Activated CD4-positive, alpha-beta T cell treated with anti-CD3 and anti-CD28 coated beads, Interleukin-2, amount 10 ng/mL, durations not matched to agents 7 days and 5 days (primary cell): ENCODE measurements at places on chromosomes 2 and 18. TPM values are rescaled to one million over a fixed set of nuclear protein-coding genes. Genes with fewer than 3 reads are reported as not detected.

Gene GATA6
- total RNA-seq, result not detected

Gene ICA1L
- total RNA-seq, result 7.6 TPM

Gene C2orf74
- 7.1 TPM for total RNA-seq

Gene NEUROD1
- not detected for total RNA-seq

DNA sequence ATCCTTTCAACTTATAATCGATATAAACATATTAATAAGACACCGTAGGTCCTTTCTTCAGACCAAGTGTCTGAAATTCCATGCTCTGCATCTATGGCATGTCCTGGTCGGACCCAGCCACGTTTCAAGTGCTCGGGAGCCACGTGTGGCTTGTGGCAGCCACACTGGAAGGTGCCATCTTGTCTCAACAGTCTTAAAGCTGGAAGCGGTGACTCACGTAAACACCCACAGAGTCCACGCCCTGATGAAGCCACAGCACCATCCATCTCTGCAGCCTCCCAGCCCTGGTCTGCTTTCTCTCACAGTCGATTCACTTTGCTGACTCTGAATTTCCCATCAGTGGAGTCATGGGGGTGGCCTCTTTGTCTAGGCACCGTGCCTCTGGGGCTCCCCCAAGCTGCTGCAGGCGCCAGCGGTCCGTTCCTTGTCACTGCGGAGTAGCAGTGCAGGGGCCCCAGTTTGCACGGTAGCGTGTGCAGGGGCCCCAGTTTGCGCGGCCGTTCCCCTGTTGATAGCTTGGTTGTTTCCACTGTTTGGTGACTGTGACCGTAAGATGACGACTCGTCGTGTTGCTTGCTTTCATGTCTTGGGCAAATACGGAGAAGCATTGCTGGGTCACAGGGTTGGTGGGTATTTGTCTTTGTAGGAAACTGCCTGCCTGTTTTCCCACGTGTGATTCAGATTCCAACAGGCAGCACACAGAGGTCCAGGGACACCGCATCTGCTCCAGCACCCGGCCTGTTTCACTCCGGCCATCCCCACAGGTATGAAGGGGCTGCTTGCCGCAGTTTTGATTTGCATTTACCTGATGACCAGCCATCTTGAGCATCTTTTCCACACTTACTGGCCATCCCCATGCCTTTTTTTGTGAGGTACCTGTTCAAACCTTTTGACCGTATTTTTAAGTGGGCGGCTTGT, 240.3 kb downstream of the HDAC4 start:
- no peak overlapping the region for H3K27ac ChIP-seq
- DNase-seq, result no peak
- no peaks in the 10 kb centered on the region for H3K27me3 ChIP-seq
- peaks cover 63% of the 10 kb centered on the region for H3K36me3 ChIP-seq
- peaks cover 21% of the 10 kb centered on the region for H3K4me1 ChIP-seq
- H3K4me3 ChIP-seq, result no peak overlapping the region

GRCh38 chr2:236163471-236164200, 4.5 kb downstream of the GBX2 start:
- peaks cover 3% of the 10 kb centered on the region for H3K4me1 ChIP-seq
- H3K36me3 ChIP-seq, result peaks cover 3% of the 10 kb centered on the region
- DNase-seq, result no peak
- no peak overlapping the region for H3K27ac ChIP-seq

GRCh38 chr2:239152916-239153305, 247.9 kb downstream of the HDAC4 start:
- H3K27ac ChIP-seq, result no peak overlapping the region
- no peak overlapping the region for H3K4me3 ChIP-seq
- H3K27me3 ChIP-seq, result no peaks in the 10 kb centered on the region
- peaks cover 79% of the 10 kb centered on the region for H3K36me3 ChIP-seq

DNA sequence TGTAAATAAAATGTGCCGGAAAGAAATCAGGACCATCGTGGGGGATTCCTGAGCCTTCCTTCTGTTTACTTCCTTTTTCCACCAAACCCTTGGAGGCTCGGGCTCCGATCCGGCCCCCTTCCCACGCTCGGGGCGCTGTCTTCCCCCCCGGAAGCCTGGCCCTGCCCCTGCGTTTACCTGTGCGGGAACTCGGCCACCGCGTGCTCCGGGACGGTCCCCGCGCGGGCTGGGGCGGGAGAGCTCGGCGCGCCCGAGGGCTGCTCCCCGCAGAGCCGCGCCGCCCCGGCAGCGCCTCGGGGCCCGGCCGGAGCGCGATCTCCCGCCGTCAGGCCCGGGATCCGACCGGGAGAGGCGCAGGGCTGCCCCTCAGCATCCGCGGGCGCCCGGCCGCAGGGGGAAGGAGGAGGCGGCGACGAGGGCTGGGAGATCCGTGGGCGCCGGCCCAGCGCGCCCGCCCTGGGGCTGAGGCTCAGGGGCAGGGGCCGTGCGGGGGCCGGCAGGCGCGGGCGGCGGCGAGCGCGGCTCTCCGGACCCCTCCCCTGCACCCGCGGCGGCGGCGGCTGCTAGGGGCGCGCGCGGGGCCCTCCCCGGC, 435 bp downstream of the ADCY3 start:
- peaks cover 41% of the 10 kb centered on the region for H3K4me1 ChIP-seq
- peak overlapping the region; percentile 89 for H3K4me3 ChIP-seq
- peak overlapping the region; percentile 88 for H3K27ac ChIP-seq
- no peak for DNase-seq

GRCh38 chr2:71082402-71083252, 14.2 kb downstream of the NAGK start:
- no peak overlapping the region for H3K27ac ChIP-seq
- no peak overlapping the region for H3K4me3 ChIP-seq
- peaks cover 8% of the 10 kb centered on the region for H3K36me3 ChIP-seq
- peak; percentile 26 for DNase-seq
- H3K4me1 ChIP-seq, result peaks cover 13% of the 10 kb centered on the region
- peaks cover 3% of the 10 kb centered on the region for H3K27me3 ChIP-seq

DNA sequence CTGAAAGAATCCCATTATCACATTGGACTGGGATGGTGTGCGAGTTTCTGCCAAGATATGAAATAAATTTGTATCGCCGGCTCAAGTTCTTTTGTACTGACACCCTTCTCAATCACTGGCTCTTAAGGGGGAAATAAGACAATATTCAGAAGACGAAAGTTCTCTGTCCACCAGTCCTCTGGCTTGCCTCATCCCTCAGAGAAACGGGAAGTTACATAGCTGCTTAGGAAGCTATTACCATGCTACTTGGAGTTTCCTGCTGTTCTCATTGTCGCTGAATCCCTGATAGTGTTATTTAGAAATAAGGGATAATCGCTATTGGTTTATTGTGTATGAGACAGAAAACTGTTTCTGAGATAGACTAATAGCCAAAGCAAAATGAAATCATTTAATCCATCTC, 205.0 kb upstream of the ZNF521 start:
- no peaks in the 10 kb centered on the region for H3K27me3 ChIP-seq
- DNase-seq, result no peak
- H3K36me3 ChIP-seq, result no peaks in the 10 kb centered on the region
- H3K4me3 ChIP-seq, result no peak overlapping the region
- no peak overlapping the region for H3K27ac ChIP-seq
- H3K4me1 ChIP-seq, result no peaks in the 10 kb centered on the region

GRCh38 chr2:54658564-54659071, 64.8 kb upstream of the EML6 start:
- H3K4me1 ChIP-seq, result peaks cover 15% of the 10 kb centered on the region
- H3K27ac ChIP-seq, result no peak overlapping the region
- H3K4me3 ChIP-seq, result no peak overlapping the region
- DNase-seq, result no peak
- peaks cover 75% of the 10 kb centered on the region for H3K36me3 ChIP-seq
- H3K27me3 ChIP-seq, result no peaks in the 10 kb centered on the region

DNA sequence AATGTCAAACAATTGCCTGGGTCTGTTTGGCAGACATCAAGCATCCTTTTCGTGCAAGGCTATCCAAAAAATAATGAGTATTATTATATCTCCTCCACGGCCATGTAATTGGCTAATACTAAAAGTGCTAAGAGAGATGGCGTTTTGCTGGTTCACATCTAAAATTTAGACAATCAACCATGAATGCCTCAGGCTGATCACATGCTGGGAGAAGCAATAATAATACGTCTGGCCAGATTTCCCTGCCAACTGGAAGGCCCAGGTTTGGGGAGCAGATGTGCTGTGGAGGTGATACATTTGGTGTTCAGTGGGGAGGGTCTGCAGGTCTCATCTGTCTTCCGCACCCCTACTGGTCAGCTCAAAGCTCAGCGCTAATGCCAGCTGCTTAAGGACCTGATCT, 60.3 kb upstream of the CREB1 start:
- H3K27ac ChIP-seq, result no peak overlapping the region
- no peak for DNase-seq
- peaks cover 17% of the 10 kb centered on the region for H3K4me1 ChIP-seq
- H3K27me3 ChIP-seq, result no peaks in the 10 kb centered on the region
- H3K36me3 ChIP-seq, result no peaks in the 10 kb centered on the region

GRCh38 chr2:113973810-113974209, 83.9 kb downstream of the ACTR3 start:
- H3K4me3 ChIP-seq, result no peak overlapping the region
- DNase-seq, result no peak
- no peak overlapping the region for H3K27ac ChIP-seq
- H3K36me3 ChIP-seq, result peaks cover 8% of the 10 kb centered on the region
- peaks cover 27% of the 10 kb centered on the region for H3K4me1 ChIP-seq
- no peaks in the 10 kb centered on the region for H3K27me3 ChIP-seq

- H3K4me1 ChIP-seq, result no peaks in the 10 kb centered on the region
- H3K36me3 ChIP-seq, result no peaks in the 10 kb centered on the region
- DNase-seq, result no peak
- H3K27ac ChIP-seq, result no peak overlapping the region
- peaks cover 4% of the 10 kb centered on the region for H3K27me3 ChIP-seq
- no peak overlapping the region for H3K4me3 ChIP-seq
Observed at GRCh38 chr18:79844999-79845563, 47.3 kb downstream of the KCNG2 start.

GRCh38 chr2:156124458-156124857, 208.1 kb downstream of the NR4A2 start:
- H3K4me1 ChIP-seq, result no peaks in the 10 kb centered on the region
- H3K36me3 ChIP-seq, result no peaks in the 10 kb centered on the region
- no peak overlapping the region for H3K4me3 ChIP-seq

- no peaks in the 10 kb centered on the region for H3K36me3 ChIP-seq
- H3K4me1 ChIP-seq, result no peaks in the 10 kb centered on the region
Observed at GRCh38 chr2:146220957-146221356, 1623.9 kb upstream of the ACVR2A start.

DNA sequence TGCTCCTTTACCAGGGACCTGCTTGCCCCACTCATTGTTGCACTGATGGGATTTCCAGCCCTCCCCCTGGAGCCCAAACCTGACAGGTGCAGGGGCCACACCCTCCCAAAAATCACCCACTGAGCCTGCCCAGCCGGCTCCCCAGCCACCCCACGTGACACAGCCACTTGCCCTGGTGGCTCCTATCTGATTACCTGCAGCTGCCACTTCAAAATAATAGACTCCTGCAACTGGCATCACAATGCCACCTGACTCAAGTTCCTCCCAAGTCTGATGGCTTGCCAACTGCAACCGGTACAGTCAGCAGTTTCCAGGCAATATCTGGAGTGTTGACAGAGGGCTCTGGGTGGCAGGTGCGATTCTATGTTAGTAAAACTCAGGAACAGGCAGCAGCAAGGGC, 66.2 kb downstream of the CRACDL start:
- DNase-seq, result no peak
- H3K4me1 ChIP-seq, result peaks cover 5% of the 10 kb centered on the region
- no peak overlapping the region for H3K27ac ChIP-seq
- no peaks in the 10 kb centered on the region for H3K36me3 ChIP-seq
- H3K4me3 ChIP-seq, result no peak overlapping the region

GRCh38 chr2:155026651-155027174, 328.2 kb downstream of the KCNJ3 start:
- H3K27me3 ChIP-seq, result no peaks in the 10 kb centered on the region
- H3K4me1 ChIP-seq, result no peaks in the 10 kb centered on the region
- H3K27ac ChIP-seq, result no peak overlapping the region
- H3K4me3 ChIP-seq, result no peak overlapping the region
- H3K36me3 ChIP-seq, result no peaks in the 10 kb centered on the region
- DNase-seq, result no peak

DNA sequence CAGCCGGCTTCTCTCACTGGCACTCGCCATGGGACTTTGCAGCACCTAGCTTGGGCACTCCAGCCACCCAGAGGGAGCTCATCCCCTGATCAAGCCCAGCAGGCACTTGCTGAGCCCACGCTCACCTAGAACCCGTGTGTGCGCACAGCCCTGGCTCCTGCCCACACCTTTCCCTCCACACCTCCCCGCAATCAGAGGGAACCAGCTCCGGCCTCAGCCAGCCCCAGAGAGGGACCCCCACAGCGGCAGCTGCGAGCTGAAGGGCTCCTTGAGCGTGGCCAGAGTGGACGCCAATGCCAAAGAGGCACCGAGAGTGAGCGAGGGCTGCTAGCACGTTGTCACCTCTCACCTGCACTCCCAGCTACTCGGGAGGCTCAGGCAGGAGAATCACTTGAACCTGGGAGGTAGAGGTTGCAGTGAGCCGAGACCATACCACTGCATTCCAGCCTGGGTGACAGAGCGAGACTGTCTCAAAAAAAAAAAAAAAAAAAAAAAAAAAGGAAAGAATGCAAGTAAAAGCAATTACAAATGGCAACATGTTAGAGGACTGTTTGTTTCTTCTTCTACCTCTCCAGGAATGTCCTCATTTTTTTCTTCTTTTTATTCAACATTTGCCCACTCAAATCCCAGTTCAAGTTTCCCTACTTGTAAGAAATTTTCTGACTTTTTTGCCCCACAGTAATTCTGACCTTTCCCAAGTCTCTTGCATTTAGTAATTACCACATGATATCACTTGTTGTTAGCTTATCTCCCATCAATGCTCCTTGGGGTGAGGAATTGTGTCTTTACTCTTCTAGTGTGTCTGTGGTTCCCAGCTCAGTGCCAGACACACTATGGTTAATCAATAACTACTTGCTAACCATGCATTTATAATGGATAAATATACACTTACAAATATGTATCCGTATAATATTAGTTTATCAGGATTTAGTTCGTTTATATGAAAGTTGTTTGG, 40.6 kb upstream of the ST3GAL5 start:
- peaks cover 45% of the 10 kb centered on the region for H3K4me1 ChIP-seq
- H3K27me3 ChIP-seq, result peaks cover 3% of the 10 kb centered on the region
- no peak overlapping the region for H3K4me3 ChIP-seq
- DNase-seq, result no peak
- H3K27ac ChIP-seq, result no peak overlapping the region

DNA sequence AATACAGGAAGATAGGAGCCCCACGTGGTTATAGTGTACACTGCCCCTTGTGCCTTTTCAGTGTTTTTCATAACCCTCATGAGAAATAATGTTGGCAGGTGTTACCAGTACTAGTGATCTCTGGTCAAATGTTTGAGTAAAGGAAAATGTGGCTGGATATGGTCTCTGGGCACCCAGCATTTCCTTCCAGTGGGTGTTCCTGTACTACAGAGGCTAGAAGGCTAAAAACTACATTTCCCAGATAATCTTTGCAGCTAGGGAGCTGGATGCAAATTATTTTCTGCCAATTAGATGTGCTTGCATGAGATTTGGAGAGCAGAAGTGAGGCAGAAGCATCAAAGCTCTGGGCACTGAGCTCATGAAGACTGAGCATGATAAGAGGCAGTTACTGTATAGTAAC, 45.1 kb downstream of the KIAA2012 start:
- peaks cover 1% of the 10 kb centered on the region for H3K4me1 ChIP-seq
- no peak overlapping the region for H3K27ac ChIP-seq
- DNase-seq, result no peak
- no peak overlapping the region for H3K4me3 ChIP-seq
- H3K27me3 ChIP-seq, result peaks cover 29% of the 10 kb centered on the region
- H3K36me3 ChIP-seq, result no peaks in the 10 kb centered on the region
